Activated naive CD8-positive, alpha-beta T cell treated with anti-CD3 and anti-CD28 coated beads, Interleukin-2, amount 50 U/mL, for 16 hours (primary cell): ENCODE measurements at places on chromosomes 12 and 14.

- DNase-seq, result no peak
Observed at GRCh38 chr12:8455727-8456360, at the start of gene CLEC6A. CLEC6A (plus strand) TSS chr12:8455962; CDS start chr12:8456112, 150 bp downstream.

GRCh38 chr12:72448805-72449204, 176.6 kb downstream of the TRHDE start:
- DNase-seq, result no peak

DNA sequence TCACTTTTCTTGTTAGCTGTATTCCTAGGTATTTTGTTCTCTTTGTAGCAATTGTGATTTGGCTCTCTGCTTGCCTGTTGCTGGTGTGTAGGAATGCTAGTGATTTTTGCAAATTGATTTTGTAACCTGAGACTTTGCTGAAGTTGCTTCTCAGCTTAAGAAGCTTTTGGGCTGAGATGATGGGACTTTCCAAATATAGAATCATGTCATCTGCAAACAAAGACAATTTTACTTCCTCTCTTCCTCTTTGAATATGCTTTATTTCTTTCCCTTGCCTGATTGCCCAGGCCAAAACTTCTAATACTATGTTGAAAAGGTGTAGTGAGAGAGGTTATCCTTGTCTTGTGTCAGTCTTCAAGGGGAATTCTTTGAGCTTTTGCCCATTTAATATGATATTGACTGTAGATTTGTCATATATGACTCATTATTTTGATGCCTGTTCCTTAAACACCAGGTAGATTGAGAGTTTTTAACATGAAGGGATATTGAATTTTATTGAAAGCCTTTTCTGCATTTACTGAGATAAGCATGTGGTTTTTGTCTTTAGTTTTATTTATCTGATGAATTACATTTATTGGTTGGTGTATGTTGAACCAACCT, 26.7 kb downstream of the CLECL1 start:
- DNase-seq, result no peak

DNA sequence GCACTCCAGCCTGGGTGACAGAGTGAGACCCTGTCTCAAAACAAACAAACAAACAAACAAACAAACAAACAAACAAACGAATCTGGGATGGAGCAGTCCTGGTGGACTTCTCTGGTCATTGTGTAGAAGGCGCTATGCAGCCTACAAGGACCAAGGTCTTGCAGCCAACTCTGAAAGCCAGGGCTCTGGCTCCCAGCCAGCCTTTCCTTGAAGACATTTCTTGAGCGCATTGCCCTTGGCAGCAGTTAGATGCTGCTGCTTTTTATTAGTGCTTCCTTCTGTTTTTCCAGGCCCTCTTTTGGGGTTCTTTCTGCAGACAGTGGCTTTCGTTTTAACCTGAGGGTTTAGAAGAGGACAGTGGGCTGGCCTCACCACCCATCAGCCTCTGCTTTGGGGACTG, 20.2 kb downstream of the CCDC177 start:
- DNase-seq, result no peak

DNA sequence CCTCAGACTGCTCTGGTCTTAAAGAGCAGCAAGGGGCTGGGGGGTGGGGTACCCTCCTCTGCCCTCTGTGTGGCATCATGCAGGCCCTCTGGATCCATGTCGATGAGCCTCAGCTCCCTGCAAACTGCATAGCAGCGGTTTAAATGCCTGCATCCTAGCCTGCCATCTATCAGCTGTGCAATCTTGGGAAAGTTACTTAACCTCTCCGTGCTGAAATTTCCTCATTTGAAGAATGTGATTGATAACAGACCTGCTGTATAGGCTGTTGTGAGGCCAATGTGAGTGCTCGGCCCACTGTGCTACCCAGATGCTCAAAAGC, 3.8 kb downstream of the FAM181A start:
- DNase-seq, result no peak

- no peak for DNase-seq
Observed at GRCh38 chr12:53857666-53858065, 81.0 kb upstream of the HOXC13 start.

GRCh38 chr14:105185001-105185400, 3.9 kb upstream of the NUDT14 start:
- DNase-seq, result no peak

DNA sequence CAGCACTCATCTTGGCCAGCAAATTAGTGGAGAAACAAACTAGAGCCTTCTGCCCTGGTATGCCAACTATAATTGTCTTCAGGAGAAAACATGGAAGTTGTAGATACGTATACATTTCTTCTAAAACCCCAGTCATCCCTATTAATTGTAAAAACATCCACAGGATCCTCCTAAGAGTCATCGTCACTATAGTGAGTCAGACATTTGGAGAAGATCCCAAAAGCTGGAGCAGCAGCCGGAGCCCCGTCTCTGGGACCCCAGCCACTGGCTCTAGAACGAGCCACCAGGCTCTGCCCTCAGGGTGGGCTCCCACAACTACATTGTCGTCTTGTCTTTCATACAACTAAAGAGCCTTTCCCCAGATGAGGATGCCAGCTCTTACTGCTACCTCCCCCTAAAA, 15.5 kb downstream of the PRKAB1 start:
- DNase-seq, result no peak

- no peak for DNase-seq
Observed at GRCh38 chr12:69649529-69649928, 38.8 kb upstream of the LRRC10 start.

DNA sequence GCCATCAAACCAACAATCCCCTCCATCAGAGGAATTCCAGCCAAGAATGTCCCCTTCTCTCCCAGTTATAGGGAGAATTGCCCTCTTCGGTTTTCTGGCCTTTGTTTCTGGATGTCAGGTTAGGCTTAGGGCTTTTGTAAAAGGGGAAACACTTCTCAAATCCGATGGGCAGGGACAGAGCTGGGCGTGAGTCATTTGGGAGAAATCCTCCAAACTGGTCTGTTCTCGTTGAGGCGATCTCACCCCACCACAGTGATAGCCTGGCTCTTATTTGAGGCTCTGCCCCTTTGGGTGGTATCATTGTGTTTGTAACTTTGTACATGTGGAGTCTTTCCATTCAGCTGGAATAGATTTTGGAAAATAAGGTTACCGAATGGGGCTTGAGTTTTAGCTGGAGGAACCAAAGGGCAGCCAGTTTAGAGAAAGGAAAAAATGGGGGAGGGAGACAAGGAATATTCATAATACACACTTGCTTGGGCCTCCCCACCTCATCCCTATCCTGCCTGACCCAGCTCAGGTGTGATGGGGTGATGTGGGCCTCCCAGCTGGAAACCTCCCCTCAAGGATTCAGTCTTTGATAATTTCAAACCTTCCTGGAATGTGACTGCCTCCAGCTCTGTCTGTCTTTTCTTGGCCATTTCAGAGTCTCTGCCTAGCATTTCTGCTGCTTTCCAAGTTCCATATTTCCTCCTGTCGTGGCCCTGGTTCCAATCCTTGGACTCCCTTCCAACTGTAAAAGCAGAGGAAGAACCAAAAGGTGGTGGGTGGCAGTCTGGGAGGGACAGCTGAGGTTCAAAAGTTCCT, 7.5 kb downstream of the HOXC4 start:
- no peak for DNase-seq

DNA sequence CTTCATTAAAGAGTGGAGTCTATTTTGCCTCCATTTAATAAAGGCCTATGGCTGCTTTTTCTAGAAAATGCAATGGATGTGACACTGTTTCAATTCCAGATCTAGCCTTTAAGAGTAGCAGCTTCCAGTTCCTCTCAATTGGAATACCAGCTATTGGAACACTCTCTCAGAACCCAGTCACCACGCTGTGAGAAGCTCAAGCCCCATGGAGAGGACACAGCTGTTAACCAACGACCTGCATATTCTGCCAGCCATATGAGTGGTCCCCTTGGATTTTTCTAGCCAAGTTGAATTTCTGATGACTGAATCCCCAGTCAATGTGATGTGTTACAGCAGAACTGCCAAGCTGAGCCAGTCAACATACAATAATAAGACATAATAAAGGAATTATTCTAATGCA, 131.8 kb downstream of the TMTC3 start:
- DNase-seq, result no peak

DNA sequence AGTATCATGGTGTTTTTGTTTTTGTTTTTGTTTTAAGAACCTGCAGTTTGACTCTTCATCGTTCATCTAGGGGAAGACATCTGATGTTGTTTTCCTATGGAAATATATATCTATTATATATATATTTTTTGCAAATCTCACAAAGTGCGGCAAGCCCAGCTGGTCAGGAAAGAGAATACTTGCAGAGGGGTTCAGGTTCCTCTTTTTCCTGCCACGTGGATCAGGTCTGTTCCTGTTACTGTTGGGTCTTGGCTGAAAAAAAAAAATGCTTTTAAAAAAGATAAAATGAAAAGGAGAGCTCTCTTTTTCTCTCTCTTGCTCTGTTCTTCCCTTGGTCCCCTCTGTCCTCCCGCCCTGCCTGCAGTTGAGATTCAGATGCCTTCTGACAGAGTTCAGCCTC, 179.4 kb upstream of the BCL2L14 start:
- no peak for DNase-seq

- no peak for DNase-seq
Observed at GRCh38 chr14:74462993-74463392, 30.1 kb downstream of the NPC2 start.

GRCh38 chr12:108235985-108236263, 103.2 kb downstream of the CMKLR1 start:
- no peak for DNase-seq

GRCh38 chr14:75906680-75907280, 75.0 kb downstream of the TGFB3 start:
- DNase-seq, result peak; percentile 32

DNA sequence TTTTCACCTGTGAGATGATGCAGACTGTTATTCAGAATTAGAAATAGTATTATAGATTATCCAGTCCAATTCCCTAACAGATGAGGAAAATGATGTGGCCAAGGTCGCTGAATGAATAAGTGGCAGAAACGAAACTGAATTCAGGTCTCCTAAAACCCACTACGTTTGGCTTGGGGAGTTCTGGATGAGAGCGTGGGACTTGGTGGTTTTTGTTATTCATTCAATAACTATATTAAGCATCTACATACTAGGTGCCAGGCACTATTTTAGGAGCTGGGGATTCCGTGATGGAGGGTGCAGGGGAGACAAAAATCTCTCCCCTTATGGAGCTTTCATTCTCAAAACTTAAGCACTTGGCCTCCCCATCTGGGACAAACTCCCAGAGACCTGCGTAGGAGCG, 813 bp upstream of the CCDC184 start:
- no peak for DNase-seq

GRCh38 chr12:123747309-123747708, 14.8 kb upstream of the DNAH10 start:
- no peak for DNase-seq

- no peak for DNase-seq
Observed at GRCh38 chr12:113056381-113056630, 224 bp upstream of the DTX1 start.

- no peak for DNase-seq
Observed at GRCh38 chr14:105419195-105420091, at the start of gene MTA1. MTA1 (plus strand) TSS chr14:105419827; CDS start chr14:105420036, 209 bp downstream.

GRCh38 chr12:48183091-48183875, at the start of gene CCDC184:
CCDC184 (plus strand) TSS chr12:48183644; CDS start chr12:48184123, 479 bp downstream.
- DNase-seq, result no peak

GRCh38 chr12:123143736-123144461, 7.0 kb downstream of the PITPNM2 start:
- no peak for DNase-seq

- no peak for DNase-seq
Observed at GRCh38 chr12:95130096-95130495, 56.7 kb upstream of the NR2C1 start.

GRCh38 chr12:113612076-113612728, 140.5 kb upstream of the LHX5 start:
- no peak for DNase-seq

GRCh38 chr14:60622210-60622916, 26.9 kb downstream of the SIX1 start:
- DNase-seq, result no peak

GRCh38 chr12:93000026-93000425, 70.9 kb upstream of the EEA1 start:
- no peak for DNase-seq

- DNase-seq, result no peak
Observed at GRCh38 chr14:68951800-68952530, 27.1 kb downstream of the ACTN1 start.

DNA sequence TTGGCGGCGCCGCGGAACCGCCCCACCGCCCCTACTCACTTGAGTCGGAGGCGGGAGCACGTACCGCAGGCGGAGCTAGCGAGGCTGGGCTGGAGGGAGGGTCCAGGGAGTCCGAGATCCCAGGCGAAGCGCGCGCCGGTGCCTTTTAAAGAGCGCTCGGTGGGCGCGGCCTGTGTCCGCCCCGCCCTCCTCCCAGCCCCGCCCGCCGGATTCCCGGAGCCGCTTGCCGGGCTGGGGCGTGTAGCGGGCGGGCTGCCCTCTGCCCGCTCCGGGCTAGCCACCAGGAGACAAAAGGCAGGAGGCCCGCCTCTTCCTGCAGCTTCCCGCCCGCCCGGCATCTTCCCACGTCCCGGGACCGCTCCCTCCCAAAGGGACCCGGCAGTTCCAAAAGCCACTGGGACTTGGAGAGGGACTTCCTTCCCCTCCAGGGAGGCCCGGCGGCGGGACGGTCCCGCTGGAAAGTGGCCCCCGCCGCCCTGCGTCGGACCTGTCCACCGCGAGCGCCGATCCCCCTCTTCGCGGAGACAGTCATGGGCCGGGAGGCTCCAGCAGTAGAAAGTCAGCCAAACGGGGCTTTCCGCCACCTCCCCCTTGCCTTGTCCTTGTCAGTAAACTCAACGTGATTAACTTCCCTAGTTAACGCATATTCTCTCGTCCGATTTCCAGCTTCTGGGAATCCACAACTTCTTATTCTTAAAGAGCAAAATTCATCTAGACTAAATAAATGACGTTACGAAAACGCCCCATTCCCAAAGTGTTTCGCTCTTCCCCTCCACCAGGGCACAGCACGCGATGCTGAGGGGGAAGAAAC, at the start of gene CSRP2:
CSRP2 (minus strand) TSS at position 121 of the 811 bp plus-strand sequence. CDS start 12,759 bp downstream, outside the sequence.
- DNase-seq, result peak; percentile 12

DNA sequence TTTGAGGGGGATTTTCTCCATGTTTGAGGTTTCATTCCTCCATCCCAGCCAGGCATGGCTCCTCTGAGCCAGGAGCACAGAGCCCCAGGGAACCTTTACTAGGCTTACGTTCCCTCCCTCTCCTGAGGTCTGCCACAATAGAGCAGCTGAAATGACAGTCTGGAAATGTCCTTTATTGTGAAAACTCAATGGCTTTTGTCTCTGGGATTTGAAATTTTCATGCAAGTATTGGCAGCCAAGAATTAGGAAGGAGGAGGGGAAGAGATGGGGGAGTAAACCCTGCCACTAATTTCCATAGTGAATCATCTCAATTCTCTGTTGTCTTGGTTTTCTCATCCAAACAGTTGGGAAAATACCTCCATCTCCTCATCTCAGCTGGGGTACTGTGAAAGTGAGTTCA, 2.6 kb upstream of the PLEKHG3 start:
- DNase-seq, result no peak

DNA sequence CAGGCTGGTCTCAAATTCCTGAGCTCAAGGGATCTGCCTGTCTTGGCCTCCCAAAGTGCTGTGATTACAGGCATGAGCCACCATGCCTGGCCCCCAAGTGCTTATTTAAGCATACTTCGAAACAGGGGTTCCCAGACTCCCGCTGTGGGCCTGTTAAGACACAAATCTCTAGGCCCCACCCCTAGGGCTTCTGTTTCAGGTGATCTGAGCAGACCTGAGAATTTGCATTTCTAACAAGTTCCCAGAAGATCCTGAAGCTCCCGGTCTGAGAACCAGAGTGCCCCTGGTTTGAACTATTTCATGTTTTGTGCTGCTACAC, 25.0 kb downstream of the GCH1 start:
- no peak for DNase-seq

- no peak for DNase-seq
Observed at GRCh38 chr12:119642986-119643385, 24.9 kb upstream of the PRKAB1 start.
